SK-N-SH (cell line): ENCODE measurements at places on chromosomes 2 and 18.

DNA sequence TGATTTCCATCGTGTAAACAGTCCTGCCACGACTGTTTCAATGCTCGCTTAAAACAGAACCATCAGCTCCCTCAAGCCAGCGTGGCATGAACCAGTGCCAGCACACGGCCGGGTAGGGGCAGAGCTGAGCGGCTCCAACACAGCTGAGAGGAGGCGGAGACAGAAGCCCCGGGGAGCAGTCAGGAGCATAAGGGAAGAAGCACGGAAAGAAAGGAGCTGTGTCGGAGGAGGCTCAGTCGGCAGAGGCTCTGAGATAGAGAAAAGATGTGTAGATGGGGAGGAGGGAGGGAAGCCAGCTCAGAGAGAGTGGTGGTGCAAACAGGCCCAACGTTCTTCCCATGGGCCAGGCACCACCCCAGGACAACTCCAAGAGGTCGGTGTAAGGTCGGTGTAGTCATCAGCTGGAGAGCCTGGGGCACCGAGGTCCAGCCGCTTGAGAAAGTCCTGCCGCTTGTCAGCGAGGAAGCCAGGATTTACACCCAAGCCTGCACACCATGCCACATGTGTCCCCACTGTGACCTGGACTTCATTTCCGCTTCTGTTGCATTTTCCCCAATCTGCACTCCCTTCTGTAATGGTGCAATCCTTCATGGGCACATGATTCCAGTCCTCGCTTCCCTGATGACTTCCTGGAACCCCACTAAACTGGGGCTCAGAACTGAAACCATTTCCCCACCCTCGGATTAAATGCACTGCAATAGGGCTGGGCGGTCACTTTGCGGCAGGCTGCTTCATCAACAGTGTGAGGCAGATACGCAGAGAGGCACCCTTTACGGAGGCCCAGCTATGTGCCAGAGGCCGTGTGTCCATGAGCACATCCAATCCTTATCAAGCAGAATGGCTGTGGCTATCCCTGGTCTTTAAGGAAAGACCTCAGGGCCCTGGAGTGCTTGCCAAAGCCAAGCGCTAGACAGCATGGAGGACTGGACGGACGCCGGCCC is 43.5 kb downstream of the CYP27C1 start:
- peak; percentile 53 for DNase-seq

GRCh38 chr2:171247741-171248662 is 87.3 kb upstream of the TLK1 start:
- no peak for DNase-seq

- no peak for DNase-seq
These were observed 22.2 kb upstream of the ATOH8 start for GRCh38 chr2:85731606-85732005.

DNA sequence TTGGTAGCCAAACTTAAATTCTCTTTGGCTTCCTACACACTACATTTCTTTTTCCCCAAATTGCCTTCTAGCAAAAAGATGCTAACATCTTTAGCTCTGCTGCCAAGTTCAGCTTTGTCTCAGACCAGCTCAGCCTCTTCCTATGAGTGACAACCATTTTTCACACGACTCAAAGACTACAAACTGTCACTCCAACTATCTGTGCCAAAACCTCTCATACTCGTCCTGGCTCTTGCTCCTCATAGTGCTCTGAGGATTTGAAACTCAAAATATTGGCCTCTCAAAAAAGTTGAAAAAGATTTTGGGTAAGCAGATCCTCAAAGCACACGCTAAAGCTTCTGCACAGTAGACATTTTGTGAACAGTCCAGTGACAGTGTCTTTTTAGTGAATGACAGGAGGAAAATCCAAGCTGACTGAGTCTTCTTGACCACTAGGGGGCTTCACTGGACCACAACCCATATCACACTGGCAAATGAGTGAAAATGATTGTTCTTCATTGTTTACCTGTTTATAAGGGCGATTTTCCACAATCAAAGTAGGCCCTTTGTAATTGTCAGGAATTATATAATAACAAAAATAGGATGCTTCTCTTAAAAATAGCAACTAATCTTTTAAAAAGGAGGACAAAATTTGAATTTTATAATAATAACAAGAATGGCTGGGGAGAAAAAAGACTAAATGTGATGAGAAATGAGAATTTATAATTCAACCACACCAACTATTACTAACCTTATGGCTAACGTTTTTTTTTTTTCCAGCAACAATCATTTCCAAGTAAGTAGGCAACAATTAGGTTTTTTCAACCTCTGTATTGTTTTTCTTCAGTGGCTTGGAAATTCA is 85.5 kb upstream of the PGAP1 start:
- peak; percentile 77 for DNase-seq

DNA sequence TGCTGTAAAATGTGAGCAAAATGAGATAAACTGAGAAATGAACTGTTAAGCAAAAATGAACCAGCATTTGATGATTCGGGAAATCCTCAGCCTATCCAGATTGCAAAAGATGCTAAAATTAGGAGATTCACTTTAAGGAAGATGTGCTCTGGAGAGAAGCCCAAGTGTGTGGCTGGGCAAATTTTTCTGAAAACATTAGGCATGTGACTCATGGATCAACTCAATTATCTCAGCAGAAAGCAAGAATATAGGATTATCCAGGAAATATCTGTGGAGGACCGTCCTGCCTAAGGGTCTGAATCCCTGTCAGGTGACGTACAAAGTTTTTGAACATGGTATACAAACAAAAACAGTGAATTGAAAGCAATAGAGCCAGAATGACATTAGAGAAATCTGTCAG is 1268.3 kb upstream of the TMEFF2 start:
- DNase-seq, result no peak

- no peak for DNase-seq
These were observed 690.5 kb downstream of the ADCYAP1 start for GRCh38 chr18:1595195-1595594.

- DNase-seq, result peak; percentile 49
These were observed 23.4 kb upstream of the LYPD6 start for GRCh38 chr2:149307014-149307413.

DNA sequence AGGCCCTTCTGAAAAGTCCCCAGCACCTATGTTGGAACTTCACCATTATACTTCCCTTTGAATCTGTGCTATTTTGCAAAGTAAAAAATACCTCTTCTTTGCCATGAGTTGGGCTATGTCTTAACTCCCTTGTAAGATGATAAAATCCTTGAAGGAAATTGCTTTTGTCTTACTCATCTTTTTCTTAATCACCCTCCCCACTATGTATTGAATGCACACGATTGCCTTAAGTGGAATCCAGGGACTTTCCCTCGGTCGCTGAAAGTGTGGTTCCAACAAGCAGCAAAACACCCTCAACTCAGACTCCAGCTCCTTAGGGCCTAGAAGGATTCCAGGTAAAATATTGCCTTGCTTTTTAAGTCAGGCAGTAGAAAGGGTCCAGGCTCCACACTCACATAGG is 173.2 kb upstream of the ARL4C start:
- DNase-seq, result no peak

GRCh38 chr2:74537140-74537539 is 7.4 kb downstream of the HTRA2 start:
- no peak for DNase-seq
